ENCODE measurements at places on chromosomes 6 and 20. TPM values are rescaled to one million over a fixed set of nuclear protein-coding genes. Genes with fewer than 3 reads are reported as not detected.

- no peak for DNase-seq
- no peak overlapping the region for H3K4me3 ChIP-seq
- H3K36me3 ChIP-seq: no peaks in the 10 kb centered on the region
- H3K27me3 ChIP-seq: no peaks in the 10 kb centered on the region
- no peak overlapping the region for H3K27ac ChIP-seq
These were observed 318.1 kb downstream of the CLIC5 start for GRCh38 chr6:45697605-45698004.

POPDC3 gene
- polyA plus RNA-seq: not detected

KCNK16 gene
- not detected for polyA plus RNA-seq

DSP gene
- not detected for polyA plus RNA-seq

PTPRK gene
- 0.01 TPM for polyA plus RNA-seq

GRCh38 chr6:129525055-129525454 is 184.9 kb downstream of the ARHGAP18 start:
- no peaks in the 10 kb centered on the region for H3K4me1 ChIP-seq
- no peak overlapping the region for H3K4me3 ChIP-seq
- no peaks in the 10 kb centered on the region for H3K36me3 ChIP-seq
- no peak for DNase-seq
- no peaks in the 10 kb centered on the region for H3K27me3 ChIP-seq

DNA sequence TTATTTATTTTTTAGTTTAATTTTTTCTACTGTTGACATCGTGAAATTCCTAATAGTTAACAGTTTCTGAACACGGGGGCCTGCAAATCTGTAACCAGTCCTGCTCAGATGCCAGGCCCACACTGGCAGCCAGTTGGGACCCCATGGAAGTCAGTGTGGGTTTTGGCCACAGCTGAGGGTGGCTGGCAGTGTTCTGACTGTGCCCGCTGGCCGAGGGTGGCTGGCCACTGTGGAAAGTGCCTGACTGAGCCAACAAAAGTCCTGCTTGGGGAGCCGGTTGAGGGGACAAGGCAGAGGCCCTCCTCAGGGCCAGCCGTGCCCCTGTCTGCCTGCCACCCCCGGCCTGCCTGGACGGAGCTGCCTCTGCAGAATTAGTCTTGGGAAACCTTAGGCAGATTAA is 4.1 kb upstream of the PMEPA1 start:
- DNase-seq: no peak
- H3K36me3 ChIP-seq: no peaks in the 10 kb centered on the region
- H3K27me3 ChIP-seq: peaks cover 18% of the 10 kb centered on the region
- no peak overlapping the region for H3K27ac ChIP-seq
- H3K4me1 ChIP-seq: peaks cover 26% of the 10 kb centered on the region

GRCh38 chr6:143594647-143595046 is 83.1 kb upstream of the PHACTR2 start:
- H3K27me3 ChIP-seq: no peaks in the 10 kb centered on the region
- H3K36me3 ChIP-seq: no peaks in the 10 kb centered on the region
- no peak for DNase-seq
- H3K4me3 ChIP-seq: no peak overlapping the region
- H3K27ac ChIP-seq: no peak overlapping the region
- peaks cover 9% of the 10 kb centered on the region for H3K4me1 ChIP-seq

RNF182 gene
- polyA plus RNA-seq: not detected

GRCh38 chr6:106116125-106116832 is 30.1 kb downstream of the PRDM1 start:
- no peaks in the 10 kb centered on the region for H3K27me3 ChIP-seq
- no peaks in the 10 kb centered on the region for H3K36me3 ChIP-seq
- H3K4me3 ChIP-seq: no peak overlapping the region
- peaks cover 45% of the 10 kb centered on the region for H3K4me1 ChIP-seq
- H3K27ac ChIP-seq: no peak overlapping the region

Data from CD14-positive monocyte (primary cell).